Thymus (tissue), 14 donors: ENCODE measurements at places on chromosomes 3 and 15. TPM values are rescaled to one million over a fixed set of nuclear protein-coding genes. Genes with fewer than 3 reads are reported as not detected.

Gene DNAJA4
- total RNA-seq, result 6.2 TPM

Gene CPNE4
- 0.33 TPM for total RNA-seq

Gene ZMAT3
- total RNA-seq, result 3.7 TPM

Gene RFX7
- total RNA-seq, result 7.7 TPM

GRCh38 chr3:122268257-122269024 is 56.6 kb upstream of the CSTA start:
- no peak for DNase-seq

GRCh38 chr15:41281236-41281635 is 50.2 kb downstream of the CHP1 start:
- no peak for DNase-seq

- DNase-seq, result no peak
Observed at GRCh38 chr3:32495609-32496008, 7.0 kb downstream of the CMTM6 start.

DNA sequence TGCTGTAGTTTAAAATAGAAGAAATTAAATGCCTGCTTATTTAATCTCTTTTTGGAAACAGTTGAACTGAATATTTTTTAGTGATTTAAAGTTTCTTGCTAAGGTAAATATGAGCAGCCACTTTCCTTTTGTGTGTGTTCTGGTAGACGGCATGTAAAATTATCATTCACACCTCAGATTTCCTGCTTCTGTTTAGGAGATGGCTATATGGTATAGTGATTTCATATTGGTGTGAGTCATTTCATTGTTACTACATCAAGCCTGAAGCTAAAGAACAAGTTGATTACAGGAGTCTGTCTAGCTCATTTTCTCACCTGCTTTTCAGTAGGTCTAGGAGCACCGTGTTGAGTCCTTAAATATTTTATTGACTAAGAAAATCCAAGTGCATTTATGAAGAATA is 2.2 kb downstream of the LRCH3 start:
- DNase-seq, result no peak

DNA sequence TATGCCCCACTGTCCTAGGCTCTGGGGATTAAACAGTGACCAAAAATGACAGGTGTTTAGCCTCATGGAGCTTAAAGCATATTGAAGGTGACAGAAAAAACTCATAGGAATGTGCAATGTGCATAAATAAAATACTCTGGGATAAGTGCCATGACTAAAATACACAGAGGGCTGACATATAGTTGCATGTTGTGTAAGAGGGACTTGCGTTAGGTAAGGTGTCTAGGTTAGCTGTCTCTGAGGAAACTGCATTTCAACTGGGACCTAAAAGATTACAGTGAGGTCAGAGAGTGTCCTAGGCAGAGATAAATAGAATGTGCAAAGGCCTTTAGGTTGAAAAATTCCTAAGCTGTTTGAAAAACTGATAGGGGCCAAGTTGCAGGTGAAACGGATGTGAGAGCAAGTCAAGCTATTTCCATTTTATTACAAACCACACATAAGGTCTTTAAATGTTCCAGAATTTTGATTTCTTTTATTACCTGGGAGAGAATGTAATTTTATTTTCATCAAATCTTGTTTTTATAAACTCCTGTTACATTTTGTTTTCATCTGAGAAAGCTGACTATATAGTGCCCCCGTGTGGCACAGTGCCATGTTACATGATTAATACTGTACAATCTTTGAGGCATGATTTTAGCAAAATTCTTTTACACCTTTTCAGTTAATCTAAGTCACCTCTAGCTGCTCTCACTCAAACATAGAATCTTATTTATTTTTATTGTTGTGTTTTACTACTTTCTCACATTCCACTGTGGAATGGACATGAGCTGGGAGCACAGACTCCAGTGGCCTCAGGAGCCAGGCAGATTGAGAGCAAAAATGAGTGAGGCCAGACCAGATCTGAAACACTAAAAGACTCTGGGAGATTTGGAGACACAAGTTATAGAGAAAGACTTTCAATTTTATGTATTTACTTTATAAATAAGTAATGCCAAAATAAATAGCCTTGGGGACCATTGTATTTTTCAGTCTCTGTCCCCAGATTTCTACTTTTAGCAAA is 259.6 kb upstream of the ZNF717 start:
- no peak for DNase-seq

GRCh38 chr3:77323626-77324025 is 283.7 kb downstream of the ROBO2 start:
- DNase-seq, result no peak

DNA sequence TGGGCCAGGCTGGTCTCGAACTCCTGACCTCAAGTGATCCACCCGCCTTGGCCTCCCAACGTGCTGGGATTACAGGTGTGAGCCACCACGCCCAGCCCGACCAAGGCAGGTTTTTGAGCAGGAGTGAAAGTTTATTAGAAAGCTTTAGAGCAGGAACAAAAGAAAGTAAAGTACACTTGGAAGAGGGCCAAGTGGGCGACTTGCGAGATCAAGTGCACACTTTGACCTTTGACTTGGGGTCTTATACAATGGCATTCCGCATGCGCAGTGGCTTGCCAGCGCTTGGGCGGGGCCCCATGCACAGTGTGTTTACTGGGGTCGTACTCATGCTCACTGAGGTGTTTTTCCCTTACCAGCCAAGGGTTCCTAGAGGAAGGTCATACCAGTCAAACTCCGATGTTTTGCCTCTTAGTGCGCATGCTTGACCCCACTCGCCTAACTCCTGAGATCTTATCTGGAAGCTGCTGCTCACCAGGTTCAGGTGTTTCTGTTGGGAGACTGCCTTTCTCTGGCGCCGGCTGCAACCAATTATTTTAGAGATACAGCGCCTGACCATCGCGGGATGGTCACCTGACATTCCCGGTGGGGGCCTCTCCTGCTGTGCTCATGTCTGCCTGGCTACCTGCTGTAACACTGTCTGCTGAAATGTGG is 46.9 kb upstream of the FLNB start:
- no peak for DNase-seq

DNA sequence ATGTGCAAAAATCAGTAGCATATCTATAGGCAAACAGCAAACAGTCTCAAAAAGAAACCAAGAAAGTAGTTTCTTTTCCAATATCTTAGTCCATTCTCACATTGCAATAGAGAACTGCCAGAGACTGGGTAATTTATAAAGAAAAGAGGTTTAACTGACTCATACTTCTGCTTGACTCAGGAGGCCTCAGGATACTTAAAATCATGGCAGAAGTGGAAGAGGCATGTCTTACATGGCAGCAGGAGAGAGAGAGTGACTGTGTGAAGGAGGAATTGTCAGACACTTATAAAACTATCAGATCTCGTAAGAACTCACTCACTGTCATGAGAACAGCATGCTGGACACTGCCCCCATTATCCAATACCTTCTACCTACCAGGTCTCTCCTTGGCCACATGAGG is 327.9 kb upstream of the EPHA3 start:
- DNase-seq, result no peak

DNA sequence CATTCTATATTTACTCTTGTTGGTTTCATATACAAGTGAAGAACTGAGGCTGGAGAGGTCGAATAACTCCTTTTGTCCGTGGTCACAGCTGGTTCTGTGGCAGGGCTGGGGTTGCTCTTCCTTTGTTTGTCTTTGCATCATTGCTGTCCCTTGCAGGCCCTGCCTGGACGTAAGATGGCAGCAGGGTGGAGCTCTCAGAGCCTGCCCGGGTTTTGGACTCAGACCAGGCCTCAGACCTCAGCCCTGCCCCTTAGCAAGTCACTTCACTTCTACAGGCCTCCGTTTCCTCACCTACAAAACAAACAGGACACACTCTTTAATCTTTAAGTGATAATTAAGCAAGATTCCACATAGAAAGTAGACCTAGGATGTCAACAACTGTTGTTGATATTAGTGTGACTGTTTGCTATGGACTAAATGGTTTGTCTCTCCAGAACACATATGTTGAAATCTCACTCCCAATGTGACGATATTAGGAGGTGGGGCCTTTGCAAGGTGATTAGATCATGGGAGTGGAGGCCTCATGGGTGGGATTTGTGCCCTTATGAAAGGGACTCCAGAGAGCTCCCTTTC is 65.6 kb upstream of the PLXNA1 start:
- DNase-seq, result no peak

DNA sequence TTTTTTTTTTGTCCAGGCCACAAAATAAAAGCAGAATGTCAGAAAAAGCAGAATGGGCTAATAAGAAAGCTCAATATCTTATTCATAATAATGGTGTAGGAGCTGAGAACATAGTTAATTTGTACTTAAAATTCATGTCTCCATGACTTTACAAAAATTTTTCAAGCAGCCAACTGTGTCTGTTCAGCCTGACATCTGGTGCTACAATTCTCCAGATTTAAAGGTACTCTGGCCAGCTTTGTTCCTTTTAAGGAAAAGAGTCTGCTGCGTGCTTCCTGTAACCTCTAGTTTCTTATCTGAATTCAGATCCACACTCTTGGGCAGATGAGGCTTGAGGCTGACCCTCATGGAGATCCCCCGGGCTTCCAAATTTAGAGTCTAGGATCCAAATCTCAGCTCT is 8.7 kb upstream of the RFX7 start:
- DNase-seq, result no peak
